CD4-positive, alpha-beta T cell (primary cell): ENCODE measurements at places on chromosomes 1 and 21.
A peak's percentile ranks its signal among the peaks of the same experiment; 100 is the strongest.

- no peak for DNase-seq
Measured at GRCh38 chr1:56406821-56407220, 172.5 kb downstream of the PLPP3 start.

DNA sequence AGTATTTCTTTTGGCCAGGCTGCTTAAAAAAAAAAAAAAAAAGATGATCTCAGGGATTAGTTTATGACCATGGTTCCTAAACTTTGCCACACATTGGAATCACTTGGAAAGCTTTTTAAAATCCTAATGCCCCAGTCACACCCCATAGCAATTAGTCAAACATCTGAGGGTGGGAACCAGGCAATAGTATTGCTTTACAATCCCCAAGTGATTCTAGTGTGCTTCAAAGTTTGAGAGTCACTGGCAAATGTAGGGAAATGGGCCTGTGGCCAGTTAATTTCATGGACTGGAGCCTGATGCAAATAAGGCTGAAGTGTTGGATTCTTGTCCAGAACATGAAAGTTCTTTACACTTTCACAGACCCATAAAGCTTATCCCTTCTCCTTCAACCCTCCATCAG lies 374.6 kb upstream of the ESRRG start:
- no peak for DNase-seq

DNA sequence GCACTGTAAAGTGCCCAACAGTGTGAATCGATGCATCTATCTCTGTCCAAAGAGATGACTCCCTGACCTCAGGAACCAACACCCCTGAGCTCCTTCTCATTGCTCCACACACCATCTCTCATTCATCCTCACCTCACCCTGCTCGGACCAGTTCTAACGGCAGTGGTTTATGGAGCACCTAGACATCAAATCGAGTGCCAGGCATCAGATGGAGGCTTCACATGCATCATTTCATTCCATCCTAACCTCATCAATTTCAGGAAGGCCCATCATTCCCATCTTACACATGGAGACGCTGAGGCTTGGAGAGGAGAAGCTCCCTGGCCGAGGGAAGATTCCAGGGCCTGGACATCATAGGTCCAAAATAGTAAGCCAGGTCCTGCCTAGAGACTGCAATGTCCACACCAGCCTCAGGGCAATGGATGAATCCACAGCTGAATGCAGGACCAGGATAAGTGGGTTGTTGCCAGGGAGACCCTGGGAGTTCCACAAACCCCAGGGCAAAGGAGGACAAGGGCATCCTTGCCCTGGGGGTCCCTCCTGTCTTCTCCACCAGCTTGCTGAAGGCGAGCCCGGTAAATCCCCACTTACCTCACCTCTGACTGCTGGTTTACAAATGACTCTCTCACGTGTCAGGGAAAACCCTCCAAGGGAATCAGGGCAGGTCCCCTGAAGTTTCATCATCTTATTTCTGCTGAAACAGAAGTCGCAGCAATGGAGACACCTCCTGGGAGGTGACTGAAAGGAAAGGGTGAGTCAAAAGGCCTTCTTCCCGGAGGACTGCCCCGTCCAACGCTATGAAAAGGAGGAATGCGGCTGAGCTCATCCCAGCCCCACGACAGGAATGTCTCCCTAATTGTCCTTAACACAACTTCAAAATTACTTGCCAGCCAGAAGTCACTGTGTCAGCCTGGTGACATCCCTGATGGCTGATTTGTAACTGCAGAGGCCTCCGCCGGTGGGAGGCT lies 9.0 kb upstream of the IFFO2 start:
- DNase-seq: no peak

- no peak for DNase-seq
Measured at GRCh38 chr1:233248014-233248413, 47.5 kb downstream of the PCNX2 start.

- DNase-seq: no peak
Measured at GRCh38 chr1:196381544-196381943, 226.7 kb downstream of the KCNT2 start.

DNA sequence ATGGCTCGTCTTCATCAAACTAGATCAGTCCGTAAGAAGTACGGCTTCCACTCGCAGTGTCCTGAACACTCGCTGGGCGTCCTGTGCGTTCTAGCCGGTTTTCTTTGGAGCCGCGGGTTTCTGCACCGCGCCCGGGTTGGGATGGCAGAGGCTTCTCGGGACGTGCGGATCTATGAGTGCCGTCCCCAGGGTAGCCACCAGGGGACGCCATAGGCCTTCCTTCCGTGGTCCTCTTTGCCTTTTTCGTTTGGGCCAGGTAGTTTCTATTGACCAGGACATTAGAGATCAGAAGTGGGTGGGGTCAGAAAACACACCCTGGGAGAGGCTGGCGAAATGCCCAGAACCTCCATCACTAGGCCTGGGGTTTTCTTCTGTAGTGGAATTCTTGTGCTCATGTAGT lies 273.8 kb downstream of the FAM72C start:
- DNase-seq: no peak

DNA sequence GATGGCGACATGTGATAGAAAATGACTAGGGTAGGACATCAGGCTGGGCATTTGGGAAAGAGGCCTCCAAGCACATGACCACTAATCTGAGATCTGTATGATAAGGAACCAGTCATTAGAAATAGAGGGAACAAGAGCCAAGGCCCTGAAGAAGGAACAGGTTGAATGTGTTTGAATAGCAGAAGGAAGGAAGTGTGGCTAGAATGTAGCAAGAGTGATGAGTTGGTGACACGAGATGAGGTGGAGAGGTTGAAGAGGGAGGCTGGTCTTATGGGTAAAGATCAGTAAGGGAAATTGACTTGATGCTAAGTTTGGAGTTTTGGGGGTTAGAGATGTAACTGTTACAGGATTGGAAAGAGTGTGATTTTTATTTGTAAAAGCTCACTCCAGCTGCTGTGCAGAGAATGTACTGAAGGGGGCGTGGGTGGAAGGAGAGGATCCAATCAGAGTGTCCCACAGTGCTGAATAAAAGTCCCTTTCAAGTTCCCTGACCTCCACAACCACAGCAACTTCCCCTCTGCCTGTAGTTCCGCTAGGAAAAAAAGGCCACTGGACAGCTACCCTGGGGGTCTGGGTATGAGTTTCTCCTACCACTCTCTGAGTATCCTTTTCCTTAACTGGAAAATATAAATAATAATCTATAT lies 295.0 kb downstream of the OMA1 start:
- no peak for DNase-seq

GRCh38 chr1:7629465-7630195 lies 141.5 kb upstream of the VAMP3 start:
- DNase-seq: no peak

GRCh38 chr1:2821966-2822620 lies 20.6 kb upstream of the TTC34 start:
- peak; percentile 40 for DNase-seq

DNA sequence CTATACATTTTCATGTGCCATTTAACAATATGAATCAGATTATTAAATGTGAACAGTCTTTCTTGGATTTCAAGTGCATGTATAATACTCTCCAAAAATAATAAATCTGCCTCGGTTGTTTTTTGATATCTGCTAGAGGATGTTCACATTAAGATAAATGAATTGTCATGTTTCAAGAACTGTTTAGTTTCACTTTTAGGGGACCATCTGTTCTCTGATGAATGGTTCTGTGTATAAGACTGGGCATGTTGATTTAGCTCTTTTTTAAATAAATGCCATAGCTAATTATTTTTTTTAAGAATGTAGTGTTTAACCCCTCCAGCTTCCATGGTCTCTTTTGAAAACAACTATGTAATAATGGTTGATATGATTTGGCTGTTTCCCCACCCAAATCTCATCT lies 1245.1 kb upstream of the ADGRL4 start:
- no peak for DNase-seq

- DNase-seq: no peak
Measured at GRCh38 chr1:21341517-21342078, 51.3 kb upstream of the ECE1 start.

GRCh38 chr1:39131940-39132339 lies 72.6 kb upstream of the MACF1 start:
- no peak for DNase-seq

- DNase-seq: no peak
Measured at GRCh38 chr1:168691541-168691940, 37.5 kb downstream of the DPT start.

- DNase-seq: no peak
Measured at GRCh38 chr21:17482928-17483327, 29.9 kb upstream of the CXADR start.

DNA sequence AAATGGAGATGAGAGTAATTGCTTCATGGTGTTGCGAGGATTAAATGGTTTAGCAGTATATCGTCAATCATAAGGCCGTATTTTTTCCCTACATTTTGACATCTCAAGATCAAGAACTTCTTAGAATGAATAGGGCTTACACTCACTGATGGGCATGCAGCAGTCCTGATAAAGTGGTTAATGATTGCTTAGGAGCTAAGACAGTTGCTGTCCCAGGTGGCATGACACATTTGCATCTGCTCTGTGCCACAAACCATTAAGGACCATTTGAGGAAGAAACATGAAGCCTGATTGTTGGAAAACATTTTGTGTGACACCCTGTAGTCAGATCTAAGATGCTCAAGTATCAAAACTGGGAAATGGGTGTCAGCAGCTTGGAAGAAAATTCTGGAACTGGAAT lies 81.0 kb upstream of the SGIP1 start:
- DNase-seq: no peak

DNA sequence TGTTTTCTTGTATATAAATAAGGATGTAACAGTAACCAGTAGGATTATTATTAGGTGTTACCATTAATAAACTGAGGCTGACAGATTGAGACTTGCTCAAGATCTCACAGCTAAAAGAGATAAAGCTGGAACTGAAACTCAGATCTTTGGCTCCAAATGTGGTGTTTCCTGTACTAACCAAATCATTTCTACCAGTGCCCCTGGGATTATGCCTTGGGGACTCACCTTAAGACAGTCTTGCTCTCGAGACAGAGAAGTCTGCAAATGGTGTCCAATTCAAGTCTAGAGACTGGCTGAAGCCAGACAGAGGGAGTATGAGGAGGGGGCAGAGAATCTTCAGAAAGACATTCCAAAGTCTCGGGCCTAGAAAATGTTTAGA lies 593 bp upstream of the CD53 start:
- no peak for DNase-seq

DNA sequence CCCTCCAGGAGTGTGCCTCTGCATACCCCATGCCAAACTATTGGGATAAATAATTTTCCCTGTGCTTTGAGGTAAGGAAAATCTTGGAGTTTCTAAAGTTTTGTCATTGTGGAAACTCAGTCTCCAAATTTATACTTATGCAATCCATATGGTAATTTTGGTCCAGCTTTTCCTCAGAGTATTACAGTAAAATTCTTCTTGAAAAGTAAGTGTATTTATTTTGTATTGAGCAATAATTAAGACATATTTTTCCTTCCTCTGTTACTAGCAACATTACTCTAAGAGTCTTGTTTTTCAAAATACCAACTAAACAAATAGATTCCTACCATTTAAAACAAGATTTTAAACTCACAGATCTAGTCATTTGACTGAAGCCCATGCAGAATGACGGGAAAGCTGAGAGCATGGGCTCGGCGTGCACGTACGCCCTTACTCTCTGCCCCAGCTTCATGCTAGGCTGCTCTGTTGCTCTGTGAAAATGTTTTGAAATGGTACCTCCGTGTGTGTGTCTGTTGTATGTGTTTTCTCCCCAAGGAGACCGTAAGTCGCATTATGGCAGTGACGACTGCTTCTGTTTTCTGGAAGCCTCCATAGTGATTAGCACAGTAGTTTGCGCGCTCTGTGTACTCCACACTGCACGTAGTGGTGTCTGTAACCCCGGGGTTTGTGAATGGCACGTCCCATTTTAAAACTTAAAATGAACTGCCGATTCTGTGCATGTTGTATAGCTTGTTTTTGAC lies 165.3 kb downstream of the SDCCAG8 start:
- DNase-seq: no peak

DNA sequence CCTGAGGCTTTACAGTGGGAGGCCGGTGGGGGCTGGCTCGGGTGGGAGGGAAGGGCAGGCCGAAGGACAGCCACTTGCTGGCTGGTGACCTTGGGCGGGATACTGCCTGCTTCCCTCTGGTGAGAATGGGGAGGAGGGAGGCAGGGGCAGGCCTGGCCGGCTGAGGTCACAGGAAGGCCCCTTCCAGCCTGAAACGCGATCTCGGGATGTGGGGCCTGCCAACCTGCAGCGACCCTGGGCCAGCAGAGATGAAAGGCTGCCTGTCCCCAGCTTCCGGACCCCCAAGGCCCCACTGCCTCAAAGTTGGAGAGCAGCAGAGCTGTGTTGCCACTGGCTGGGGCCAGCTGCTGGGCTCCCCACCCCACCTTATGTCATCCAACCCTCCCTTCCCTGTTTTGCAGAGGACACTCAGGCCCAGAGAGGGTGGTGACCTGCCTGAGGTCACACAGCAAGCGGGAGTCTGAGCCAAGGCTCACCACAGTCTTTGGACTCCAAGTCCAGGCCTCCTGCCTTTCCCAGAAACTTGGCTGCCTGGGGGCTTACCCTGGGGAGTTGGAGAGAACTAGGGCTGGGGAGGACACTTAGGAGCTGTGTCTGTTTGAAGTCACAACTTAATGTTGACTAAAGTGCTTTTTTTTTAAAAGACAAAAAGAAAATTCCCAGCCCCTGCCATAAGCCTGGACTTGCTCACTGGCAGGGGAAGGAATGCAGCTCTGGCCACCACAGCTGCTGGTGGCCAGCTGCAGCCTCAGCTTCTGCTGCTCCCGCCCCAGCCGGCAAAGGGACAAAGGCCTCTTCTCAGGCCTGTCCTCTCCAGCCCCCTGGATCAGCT lies 14.8 kb upstream of the WASF2 start:
- DNase-seq: no peak
